Activated CD4-positive, alpha-beta T cell treated with anti-CD3 and anti-CD28 coated beads, Interleukin-2, amount 50 U/mL, for 24 hours (primary cell): ENCODE measurements at places on chromosomes 16 and 17.

DNA sequence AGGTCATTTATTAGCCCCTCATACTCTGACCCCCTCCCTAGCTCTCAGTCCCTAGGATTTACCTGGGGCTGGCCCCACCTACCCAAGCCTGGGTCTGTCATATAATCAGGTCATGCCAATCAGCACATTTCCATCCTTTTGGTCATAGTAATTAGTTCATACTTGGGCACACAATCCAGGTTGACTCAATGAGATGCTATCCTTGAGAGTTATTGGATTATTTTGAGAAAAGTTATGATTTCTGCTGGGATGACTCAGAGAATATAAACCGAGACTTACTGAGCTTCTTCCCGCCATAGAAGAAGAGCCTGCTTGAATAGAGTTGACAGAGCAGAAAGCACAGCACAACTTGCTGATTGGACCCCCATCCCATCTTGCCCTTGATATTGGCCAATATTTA lies 331.5 kb downstream of the CBLN1 start:
- DNase-seq, result no peak

DNA sequence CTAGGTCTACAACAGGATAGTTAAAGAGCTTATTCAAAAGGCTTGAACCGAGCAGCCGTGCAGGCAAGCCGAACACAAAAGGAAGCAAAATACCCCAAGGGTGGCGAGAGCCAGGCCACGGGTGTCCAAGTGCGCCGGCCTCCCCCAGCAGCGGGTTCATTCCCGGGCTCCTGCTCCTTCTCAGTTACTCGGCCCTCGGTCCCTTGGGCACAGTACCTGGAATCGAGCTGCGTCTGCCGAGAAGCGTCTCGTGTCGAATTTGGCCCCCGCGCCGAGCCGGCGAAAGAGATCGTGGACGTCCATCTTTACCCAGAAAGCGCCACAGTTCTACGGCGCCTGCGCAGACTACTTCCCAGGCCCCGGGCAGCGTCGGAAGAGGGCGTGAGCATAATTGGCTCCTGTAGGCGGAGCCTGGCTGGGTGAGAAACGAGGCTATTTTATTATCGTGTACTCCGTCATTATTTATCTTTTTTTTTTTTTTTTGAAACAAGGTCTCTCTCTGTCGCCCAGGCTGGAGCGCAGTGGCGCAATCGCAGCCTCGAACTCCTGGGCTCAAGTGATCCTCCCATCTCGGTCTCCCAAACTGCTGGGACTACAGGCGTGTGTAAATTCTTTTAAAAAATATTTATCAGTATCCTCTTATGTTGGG lies at the start of gene DDX52:
TSS of gene DDX52 (minus strand) at position 329 of the 649 bp plus-strand sequence. CDS start at position 303, 26 bp downstream.
- peak; percentile 66 for DNase-seq

DNA sequence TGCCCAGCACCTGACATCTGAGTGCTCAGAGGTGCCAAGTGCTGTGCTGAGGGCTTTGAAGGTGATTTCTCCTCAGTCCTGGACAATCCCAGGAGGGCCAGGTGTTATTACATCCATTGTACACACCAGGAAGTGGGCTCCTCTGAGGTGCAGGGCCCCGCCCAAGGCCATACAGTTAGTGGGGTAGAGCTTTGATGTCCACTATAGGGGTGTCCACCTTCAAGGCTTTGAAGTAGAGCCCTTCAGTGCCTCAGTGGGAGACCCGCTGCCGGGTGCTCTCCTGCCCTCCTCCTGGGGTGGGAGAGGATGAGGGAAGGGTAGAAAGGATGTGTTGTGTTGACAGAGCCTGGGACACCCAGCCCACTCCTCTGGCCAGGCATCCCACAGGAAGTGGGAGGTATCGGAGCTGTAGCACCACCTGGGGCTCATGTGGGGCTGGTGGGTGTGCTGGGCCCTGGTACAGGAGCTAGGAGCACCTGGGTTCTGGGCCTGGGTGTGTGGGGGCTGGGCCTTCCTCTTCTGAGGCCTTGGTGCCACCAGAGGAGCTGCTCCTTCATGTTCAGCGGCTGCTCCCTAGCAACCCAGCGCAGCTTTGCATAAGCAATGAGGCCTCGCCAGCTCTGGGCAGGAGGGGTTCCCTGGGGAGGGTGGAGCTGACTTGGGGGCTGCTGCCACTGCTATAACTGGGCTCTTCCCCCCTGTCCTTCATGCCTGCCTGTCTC lies 7.4 kb downstream of the LASP1 start:
- no peak for DNase-seq

DNA sequence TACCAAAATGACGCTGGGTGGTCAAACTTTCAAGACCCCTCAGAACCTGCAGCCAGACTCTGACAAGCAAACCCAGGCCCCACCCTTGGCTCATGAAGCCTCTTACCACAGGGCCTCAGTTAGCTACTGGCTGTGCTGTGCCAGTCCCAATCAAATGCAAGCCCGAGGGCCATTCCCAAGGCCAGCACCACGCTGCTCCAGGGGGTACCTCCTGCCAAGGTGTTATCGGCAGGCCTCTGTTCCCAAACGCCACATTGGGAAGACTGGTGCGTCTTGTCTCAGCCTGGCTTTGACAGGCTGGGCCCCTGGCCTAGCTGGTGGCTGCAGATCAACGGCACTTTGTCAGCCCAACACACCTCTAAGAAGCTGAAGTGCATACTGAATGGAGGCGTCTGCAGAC lies 35.8 kb upstream of the NOG start:
- no peak for DNase-seq

DNA sequence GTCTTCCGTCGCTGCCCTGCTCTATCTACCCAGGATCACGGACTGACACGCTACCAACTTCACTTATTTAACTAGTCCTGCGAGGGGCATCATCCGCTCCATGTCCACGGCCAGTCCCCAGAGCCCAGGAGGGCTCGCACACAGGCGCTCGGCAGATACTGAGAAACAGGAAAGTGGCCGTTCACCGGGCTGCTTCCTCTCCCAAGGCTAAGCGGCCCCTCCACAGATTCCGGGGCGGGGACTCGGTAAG lies 388 bp downstream of the OXLD1 start:
- no peak for DNase-seq

DNA sequence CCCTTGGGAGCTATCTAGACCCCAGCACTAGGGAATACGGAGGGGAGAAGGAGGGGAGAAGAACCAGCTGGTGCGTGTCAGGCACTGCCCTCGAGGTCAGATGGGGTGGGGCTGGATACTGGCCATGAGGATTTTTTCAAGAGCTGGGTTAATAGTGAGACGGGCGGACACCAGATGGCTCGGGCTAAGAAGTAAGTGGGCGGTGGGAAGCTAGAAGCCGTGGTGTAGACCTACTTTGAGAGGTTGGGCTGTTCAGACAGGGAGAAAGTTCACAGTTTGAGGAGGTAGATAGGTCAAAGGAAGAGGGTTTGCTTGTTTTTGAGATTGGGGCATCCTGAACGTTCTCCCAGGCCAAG lies 303.8 kb downstream of the SEC14L1 start:
- DNase-seq, result no peak

DNA sequence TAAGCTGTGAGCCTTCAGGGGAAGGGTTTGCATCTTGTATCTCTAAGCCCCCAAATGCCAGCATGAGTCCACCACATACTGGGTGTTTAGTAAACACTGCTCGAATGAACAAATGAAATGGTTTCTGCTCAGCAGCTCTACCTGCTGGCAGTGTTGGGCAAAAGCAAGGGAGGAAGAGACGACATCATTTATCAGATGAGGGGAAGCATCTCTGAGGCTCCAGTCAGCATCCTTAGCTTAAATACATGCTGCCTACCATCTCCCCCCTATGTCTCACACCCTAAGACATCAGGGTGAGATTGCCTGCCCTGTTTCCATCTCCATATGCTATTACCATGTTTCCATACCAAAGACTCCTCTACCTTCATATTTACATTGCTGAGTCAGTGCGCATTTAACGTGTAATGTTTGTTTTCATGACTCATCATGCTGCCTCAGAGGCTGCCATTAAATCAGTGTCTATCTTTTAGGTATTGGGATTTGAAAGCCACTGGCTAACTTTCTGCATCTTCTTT lies 379.8 kb downstream of the UTP18 start:
- DNase-seq, result no peak

DNA sequence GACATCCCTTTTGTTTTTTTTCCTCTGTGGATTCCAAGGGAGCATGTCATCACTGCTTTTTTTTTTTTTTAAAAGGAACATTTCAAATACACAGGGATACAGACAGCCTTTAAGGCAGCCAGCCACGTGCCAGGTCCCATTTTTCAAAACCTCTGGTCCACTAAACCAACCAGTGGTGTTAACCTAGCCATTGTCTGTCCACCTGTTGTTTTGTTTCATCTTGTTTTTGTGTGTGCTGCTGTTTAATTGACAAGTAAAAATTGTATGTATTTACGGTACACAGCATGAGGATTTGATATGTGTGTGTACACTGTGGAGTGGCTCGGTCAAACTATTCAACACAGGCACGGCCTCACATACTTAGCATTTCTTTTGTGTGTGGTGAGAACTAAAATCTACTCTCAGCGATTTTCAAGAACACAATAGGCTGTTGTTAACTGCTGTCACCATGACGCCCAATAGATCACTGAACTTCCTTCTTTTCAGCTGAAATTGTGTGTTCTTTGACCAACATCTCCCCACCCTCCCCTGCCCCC lies 19.2 kb downstream of the TMEM114 start:
- DNase-seq, result no peak

DNA sequence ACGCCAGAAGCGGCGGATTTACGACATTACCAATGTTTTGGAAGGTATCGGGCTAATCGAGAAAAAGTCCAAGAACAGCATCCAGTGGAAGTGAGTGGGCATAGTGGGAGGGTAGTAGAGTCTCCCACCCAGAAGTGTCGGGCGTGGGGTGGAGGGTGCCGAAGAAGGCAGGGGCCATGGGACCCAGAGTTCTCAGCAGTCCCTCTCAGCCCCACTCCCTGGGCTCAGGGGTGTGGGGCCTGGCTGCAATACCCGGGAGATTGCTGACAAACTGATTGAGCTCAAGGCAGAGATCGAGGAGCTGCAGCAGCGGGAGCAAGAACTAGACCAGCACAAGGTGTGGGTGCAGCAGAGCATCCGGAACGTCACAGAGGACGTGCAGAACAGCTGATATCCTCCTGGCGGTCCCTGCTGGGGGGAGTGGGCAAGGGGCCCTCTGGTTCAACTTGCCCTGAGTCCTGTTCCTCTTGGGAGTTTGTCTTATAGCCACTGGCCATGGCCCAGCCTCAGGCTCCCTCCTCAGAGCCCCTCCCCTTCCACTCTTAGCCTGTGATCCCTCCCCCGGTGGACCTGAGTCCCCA lies 916 bp downstream of the E2F4 start:
- DNase-seq, result no peak

- DNase-seq, result no peak
These were observed 33.3 kb downstream of the TLE7 start for GRCh38 chr16:71408536-71408935.

DNA sequence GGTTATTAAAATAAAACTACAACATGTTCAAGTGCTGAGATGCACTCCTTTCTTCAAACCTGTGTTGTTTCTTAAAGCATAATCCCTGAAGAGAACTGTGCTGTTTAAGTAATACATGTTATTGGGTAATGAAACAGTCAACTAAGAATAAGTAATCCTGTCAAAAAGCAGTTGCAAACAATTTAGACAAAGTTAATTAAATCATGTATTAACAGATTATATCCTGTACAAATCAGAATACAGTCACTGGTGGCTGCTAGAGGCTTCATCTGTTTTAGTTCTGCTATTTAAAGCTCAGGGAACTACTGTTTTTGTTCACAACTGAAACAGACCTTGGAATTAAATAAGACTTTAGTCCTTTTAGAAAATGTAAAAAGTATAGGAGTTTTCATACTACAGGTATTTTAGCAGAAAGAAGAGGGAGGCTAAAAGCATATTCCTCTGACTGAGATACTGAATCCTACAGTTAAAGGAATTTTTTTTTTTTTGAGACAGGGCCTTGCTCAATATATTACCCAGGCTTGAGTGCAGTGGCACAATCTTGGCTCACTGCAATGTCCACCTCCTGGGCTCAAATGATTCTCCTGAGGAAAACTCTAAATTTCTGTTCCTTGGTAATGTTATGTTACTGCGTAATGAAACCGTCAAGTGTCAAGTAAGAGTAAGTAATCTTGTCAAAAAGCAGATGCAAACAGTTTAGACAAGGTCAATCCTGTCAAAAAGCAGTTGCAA lies 27.3 kb upstream of the ITGA2B start:
- DNase-seq, result no peak

DNA sequence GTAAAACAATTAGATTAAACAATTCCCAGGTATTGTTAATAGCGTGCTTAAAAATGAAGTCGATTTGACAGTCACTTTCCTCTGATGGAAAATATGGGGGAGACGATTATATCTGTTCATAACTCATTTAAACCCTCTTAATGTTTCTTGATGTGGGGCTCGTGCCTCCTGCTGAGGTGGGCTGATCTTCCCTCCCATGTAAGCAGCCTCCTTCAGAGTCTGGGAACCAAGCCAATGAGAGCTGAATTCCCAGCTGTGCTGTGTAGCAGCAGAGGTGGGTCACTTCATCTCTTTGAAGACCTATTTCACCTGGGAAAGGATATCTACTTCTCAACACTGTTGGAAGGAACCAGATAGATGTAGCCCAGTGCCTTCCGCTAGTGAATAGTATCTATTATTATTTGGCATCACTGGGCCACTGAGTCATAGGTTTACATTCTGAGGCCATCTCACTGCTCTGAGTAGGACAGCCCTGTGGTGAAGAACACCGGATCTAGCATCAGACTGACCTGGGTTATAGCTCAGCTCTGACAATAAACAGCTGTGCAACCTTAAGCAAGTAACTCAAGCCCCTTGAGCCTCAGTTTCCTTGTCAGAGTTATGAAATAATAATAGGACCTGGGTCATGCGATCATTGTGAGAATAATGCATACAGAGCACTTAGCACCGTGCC lies 85.3 kb upstream of the C16orf82 start:
- DNase-seq, result no peak

- DNase-seq, result no peak
These were observed 165.6 kb downstream of the SNX29 start for GRCh38 chr16:12142157-12142556.

- DNase-seq, result no peak
These were observed 136.4 kb upstream of the TMEM97 start for GRCh38 chr17:28182559-28182958.

DNA sequence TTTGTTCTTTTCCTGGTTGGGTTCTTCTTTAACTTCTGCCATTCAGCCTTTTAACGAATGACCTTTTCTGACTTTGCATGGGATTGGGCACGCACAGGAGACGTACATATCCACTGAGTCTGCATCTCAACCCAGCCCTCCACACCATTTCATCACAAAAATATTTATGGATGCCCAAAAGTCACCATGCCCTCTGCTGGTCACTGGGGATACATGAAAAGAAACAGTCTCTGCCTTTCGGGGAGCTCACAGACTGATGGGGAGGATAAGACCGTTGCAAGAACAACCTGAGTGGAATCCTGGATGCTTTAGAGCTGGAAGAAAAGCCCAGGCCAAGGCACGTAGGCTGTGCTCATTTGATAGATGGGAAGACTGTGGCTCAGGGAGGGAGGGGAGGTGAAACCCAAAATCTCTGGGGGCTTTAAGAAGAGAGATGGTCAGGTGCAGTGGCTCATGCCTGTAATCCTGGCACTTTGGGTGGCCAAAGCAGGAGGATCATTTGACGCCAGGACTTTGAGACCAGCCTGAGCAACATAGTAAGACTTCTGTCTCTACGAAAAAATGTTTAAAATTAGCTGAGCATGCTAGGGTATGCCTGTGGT lies 7.9 kb upstream of the MT2A start:
- DNase-seq, result no peak

- DNase-seq, result no peak
These were observed 49.1 kb downstream of the RAB11FIP3 start for GRCh38 chr16:474420-475122.
